ENCODE measurements at places on chromosomes 3 and 15. TPM values are rescaled to one million over a fixed set of nuclear protein-coding genes. Genes with fewer than 3 reads are reported as not detected.

The XIRP1 gene
- not detected for total RNA-seq

The SRGAP3 gene
- 5.5 TPM for total RNA-seq

The SMAD6 gene
- 1.3 TPM for total RNA-seq

The C3orf22 gene
- total RNA-seq = not detected

The TNFAIP8L3 gene
- 0.17 TPM for total RNA-seq

The EIF3J gene
- 79.3 TPM for total RNA-seq

The TGFBR2 gene
- total RNA-seq = 86.5 TPM

The MAP1A gene
- 6.4 TPM for total RNA-seq

The RLBP1 gene
- total RNA-seq = not detected

The TXNRD3 gene
- 1.1 TPM for total RNA-seq

The PLA2G4D gene
- total RNA-seq = not detected

The FRMD5 gene
- not detected for total RNA-seq

The SPRED1 gene
- 0.29 TPM for total RNA-seq

The ULK4 gene
- total RNA-seq = 16.8 TPM

Measured in activated naive CD4-positive, alpha-beta T cell treated with anti-CD3 and anti-CD28 coated beads, Interleukin-2, amount 10 ng/mL, durations not matched to agents 5 hours and 36 hours (primary cell).